Esophagus muscularis mucosa (tissue), 4 donors: ENCODE measurements at places on chromosomes 4 and X.

GRCh38 chrX:118221270-118221669 lies 104.7 kb upstream of the KLHL13 start:
- no peaks in the 10 kb centered on the region for H3K27me3 ChIP-seq
- no peaks in the 10 kb centered on the region for H3K4me1 ChIP-seq
- H3K36me3 ChIP-seq: no peaks in the 10 kb centered on the region

DNA sequence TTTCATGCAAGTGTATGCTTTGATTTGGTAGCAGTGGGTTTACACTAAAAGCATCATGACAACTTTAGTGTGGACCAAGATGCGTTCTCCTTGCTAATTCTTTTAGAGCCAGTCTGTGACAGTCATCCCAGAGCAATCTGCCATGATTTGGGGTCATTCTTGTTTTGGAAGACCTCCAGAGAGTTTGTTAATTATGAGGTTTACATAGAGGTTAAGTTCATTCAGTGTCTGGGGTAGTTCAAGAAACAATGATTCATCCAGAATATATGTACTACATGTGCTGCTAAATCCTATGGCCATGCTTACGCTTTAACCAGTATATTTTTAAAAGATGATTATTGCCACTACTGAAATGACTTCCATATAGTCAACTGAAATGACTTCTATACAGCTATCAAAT lies 328.5 kb upstream of the AGA start:
- no peaks in the 10 kb centered on the region for H3K27me3 ChIP-seq
- H3K4me3 ChIP-seq: no peak overlapping the region
- DNase-seq: no peak
- H3K4me1 ChIP-seq: no peaks in the 10 kb centered on the region
- H3K27ac ChIP-seq: no peak overlapping the region
- H3K36me3 ChIP-seq: no peaks in the 10 kb centered on the region

GRCh38 chr4:162116095-162116779 lies 47.6 kb downstream of the FSTL5 start:
- no peak overlapping the region for H3K27ac ChIP-seq
- DNase-seq: no peak
- H3K27me3 ChIP-seq: no peaks in the 10 kb centered on the region
- no peak overlapping the region for H3K4me3 ChIP-seq
- H3K4me1 ChIP-seq: no peaks in the 10 kb centered on the region

DNA sequence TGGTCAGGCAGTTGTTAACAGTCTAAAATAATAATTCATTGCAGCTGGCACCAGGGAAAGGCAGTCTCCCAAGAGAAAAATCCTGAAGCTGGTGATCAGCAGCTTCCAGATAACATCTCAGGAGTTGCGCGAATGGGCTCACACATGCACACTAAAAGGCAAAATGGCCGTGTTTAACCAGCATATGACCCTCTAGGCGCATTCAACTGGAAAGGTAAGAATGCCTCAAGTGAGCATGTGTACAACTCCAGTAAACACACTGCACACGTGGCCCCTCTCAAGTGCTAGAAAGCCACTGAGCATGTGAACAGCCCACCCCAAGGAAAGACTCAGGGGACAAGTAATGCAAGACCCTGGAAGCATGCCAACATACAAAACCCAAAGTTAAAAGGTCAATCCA lies 33.1 kb downstream of the STPG2 start:
- no peaks in the 10 kb centered on the region for H3K27me3 ChIP-seq
- DNase-seq: no peak
- H3K36me3 ChIP-seq: no peaks in the 10 kb centered on the region
- peaks cover 4% of the 10 kb centered on the region for H3K4me1 ChIP-seq
- H3K4me3 ChIP-seq: no peak overlapping the region

GRCh38 chr4:121272526-121272925 lies 108.3 kb downstream of the QRFPR start:
- no peaks in the 10 kb centered on the region for H3K27me3 ChIP-seq
- no peak for DNase-seq
- no peaks in the 10 kb centered on the region for H3K4me1 ChIP-seq
- H3K36me3 ChIP-seq: no peaks in the 10 kb centered on the region

DNA sequence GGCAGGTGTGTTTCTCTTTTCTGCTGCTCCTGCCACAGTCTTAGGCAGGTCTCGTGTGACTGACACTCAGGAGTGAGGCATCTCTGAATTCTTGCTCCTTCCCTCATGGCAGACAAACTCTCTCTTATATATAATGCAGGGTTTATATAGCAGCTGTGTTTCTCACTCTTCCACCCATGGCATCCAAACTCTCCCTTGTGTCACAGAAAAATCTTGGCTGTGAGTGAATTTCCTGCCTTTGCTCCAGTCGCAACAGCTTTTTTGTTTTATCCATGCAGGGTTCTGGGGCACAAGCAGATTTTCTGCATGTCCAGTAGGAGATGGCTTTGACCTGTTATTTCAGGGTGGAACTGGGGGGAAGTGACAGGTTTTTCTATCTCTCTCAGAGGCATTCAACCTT lies 1275.5 kb downstream of the ADGRL3 start:
- no peaks in the 10 kb centered on the region for H3K36me3 ChIP-seq
- H3K4me3 ChIP-seq: no peak overlapping the region
- no peak overlapping the region for H3K27ac ChIP-seq
- DNase-seq: no peak
- no peaks in the 10 kb centered on the region for H3K27me3 ChIP-seq

DNA sequence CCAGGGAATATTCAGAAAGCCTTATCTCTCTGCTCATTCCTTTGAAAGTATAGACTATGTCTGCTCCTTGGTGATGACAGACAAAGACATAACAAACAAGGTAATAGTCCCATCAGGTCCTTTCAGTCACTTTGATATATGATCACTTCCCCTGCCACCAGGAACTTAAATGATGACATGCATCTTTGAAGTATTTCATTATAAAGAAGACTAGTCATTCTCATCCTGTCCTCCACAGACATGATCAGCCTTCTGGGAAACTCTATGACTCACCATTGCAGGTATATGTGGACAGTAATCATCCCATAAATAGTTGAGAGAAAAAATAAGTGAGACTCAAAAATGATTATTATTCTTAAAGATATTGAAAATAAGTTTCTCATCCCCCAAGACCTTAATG lies 117.5 kb upstream of the VCX2 start:
- no peak overlapping the region for H3K27ac ChIP-seq
- H3K27me3 ChIP-seq: no peaks in the 10 kb centered on the region
- H3K4me1 ChIP-seq: no peaks in the 10 kb centered on the region
- H3K36me3 ChIP-seq: no peaks in the 10 kb centered on the region
- H3K4me3 ChIP-seq: no peak overlapping the region

GRCh38 chr4:142124874-142125273 lies 488.5 kb downstream of the IL15 start:
- no peaks in the 10 kb centered on the region for H3K27me3 ChIP-seq
- no peak overlapping the region for H3K4me3 ChIP-seq
- DNase-seq: no peak
- H3K4me1 ChIP-seq: peaks cover 28% of the 10 kb centered on the region
- H3K27ac ChIP-seq: no peak overlapping the region

- H3K36me3 ChIP-seq: no peaks in the 10 kb centered on the region
- H3K4me1 ChIP-seq: peaks cover 8% of the 10 kb centered on the region
- H3K27me3 ChIP-seq: no peaks in the 10 kb centered on the region
- H3K4me3 ChIP-seq: no peak overlapping the region
- peak overlapping the region; percentile 61 for H3K27ac ChIP-seq
- no peak for DNase-seq
Observed at GRCh38 chr4:123110147-123110546, 187.8 kb upstream of the NUDT6 start.

DNA sequence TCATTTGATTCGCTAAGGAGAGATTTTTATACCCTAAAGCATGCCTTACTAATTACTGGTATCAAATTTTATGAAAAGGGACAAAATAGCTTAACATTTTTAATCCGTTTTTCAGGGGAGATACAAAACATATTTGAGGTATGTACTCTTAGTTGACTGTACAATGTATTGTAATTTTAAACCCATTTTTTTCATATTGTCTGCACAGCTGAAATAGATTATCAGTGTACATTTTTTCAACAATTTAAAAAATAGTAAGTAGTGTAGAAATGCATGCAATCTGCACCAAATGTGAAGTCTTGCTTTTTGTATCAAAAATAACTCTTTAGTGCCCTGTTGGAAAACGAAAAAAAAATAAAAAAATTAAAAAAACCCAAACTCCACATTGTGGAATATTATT lies 82.2 kb downstream of the TENM3 start:
- no peaks in the 10 kb centered on the region for H3K36me3 ChIP-seq
- H3K27ac ChIP-seq: no peak overlapping the region
- no peaks in the 10 kb centered on the region for H3K4me1 ChIP-seq
- no peak for DNase-seq

- no peak for DNase-seq
- no peaks in the 10 kb centered on the region for H3K36me3 ChIP-seq
- H3K4me3 ChIP-seq: no peak overlapping the region
- H3K27me3 ChIP-seq: no peaks in the 10 kb centered on the region
Observed at GRCh38 chr4:89765528-89765927, 71.4 kb downstream of the SNCA start.
